ENCODE measurements at places on chromosomes 4 and X.

DNA sequence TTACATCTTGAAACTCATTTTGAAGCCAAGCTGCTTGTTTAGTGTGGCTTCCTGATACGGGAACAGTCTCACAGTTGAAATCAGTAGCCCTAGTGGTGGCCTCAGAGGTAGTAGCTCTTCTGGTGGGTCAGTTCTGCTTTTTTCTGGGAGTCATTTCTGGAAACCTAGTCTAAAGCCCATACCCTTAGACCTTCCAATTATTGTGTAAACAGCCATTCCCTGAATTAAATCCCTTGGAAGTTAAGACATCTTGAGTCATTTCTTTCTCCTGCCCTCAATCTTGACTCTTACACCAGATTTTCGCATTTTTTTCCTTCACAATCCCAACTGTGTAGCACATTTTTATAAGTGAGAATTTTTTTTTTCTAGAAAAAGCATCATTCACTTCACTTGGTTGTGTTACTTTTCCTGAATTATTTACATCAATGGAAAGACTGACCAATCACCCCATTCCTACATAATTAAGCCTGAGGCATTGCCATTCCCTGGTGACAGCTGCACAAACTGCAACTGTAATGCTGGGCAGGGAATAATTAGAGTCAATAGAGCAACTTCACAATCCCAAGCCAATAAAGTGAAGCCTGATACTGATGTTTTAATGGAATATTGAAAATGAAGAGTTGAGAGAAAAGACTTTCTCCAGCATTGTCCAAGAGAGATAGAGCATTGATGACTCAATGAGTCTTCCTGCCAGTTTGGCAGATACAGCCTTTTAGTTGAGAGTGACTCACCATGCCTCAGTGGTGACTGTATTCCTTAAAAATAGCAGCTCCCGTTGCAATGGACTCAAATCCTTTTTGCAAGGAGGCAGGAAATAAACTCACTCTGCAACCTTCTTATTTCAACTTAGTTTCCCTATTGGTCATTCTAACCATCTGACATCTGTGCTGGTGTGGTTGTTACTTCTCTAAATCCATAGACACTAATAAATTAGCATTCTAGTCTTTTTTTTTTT, 13.0 kb upstream of the SEPSECS start:
- peak; percentile 24 for DNase-seq

DNA sequence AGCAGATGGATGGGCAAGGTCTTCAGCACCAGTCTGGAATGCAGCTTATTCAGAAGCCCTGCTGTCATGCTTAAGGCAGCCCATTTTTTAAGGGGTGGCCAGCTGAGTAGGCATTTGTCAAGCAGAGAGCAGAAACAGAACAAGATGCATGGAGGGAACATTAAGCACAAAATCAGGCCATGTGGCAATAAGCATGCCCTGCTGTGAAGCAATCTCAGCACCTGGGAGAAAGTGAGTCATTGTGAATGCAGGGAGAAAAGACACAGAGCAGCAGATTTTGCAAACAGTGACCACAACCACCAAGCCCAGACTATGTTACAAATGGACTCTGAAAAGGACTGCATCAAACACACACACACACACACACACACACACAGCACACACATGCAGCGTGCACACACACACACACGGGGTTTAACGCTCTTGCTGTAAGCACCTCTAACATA, 94.1 kb upstream of the GALNT7 start:
- no peak for DNase-seq

DNA sequence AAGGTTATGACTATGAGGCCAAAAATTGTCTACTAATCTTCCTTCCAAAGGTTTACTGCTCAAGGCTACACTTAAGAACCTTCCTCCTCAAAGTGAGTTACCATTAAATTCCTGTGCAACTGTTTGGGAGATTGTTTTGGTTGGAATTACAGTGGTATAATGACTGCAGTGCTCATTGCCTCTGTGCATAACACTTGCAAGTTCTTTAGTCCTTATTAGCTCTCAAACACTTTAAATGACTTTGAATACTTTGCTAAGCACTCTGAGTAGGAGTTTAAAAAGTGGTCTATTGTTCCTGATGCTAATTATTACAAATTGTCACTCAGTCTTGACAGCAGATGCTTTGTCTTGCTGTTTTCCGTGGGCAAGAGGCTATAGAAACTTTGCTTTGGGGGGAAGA, 422.8 kb upstream of the PABPC4L start:
- no peak for DNase-seq

DNA sequence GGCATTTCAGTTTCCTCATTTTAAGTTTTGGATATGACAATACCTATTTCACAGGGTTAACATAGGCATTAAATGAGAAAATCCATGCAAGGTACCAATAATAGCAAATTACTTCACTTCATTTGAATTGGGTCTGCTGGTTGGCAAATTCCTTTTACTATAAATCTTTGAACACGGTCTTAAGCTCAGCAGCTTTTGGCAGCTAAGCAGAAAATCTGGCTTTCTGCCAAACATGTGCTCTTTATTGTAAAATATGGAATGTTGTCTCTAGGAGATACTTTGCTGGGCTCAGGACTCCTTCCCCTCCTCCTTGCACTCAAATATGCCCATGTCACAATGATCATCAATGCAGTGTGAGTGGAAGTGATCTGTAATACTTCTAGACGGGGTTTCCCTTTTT, 16.8 kb upstream of the DMP1 start:
- no peak for DNase-seq

GRCh38 chr4:152175586-152175985, 360.3 kb downstream of the FBXW7 start:
- no peak for DNase-seq

Data from hippocampal formation (tissue), 2 donors.